ENCODE measurements at places on chromosomes 2 and 18.
A peak's percentile ranks its signal among the peaks of the same experiment; 100 is the strongest.

DNA sequence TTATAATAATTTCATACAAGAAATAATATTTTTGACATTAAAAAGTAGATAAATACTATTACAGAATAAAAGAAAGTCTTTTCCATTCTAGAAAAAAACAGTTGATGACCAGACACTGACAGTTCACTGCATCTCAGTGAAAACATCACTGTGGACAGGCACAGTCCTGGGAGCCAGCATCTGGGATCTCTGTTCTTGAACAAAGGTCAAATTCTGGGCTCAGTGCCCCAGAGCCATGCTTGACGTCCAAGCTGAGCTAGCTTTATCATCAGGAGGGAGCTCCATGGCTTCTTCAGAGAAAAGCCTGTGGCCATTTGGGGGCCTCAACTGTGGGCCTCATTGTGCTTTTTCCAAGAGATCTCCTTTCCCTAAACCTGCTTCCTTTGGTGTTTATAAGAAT lies 86.1 kb upstream of the SRD5A2 start:
- no peak for DNase-seq

- no peak for DNase-seq
Measured at GRCh38 chr2:98910349-98911125, 25.5 kb downstream of the CRACDL start.

DNA sequence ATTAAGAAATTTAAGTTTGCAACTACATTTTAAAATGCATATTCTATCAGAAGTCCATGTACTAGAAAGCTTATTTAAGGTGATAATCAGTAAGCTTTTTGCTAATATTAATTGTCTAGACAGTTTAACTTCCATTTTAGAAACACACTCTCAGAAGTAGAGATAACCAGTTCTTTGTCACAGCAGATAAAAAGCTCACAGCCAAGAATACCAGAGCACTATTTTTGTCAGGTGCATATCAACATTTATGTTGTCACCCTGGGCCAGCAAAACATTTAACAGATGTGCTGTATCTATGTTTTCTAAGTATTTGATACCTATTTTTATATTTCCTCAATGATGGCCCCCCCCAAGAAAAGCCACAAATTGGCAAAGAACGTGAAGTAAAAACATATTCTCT lies 192.6 kb downstream of the ERBB4 start:
- no peak for DNase-seq

GRCh38 chr2:215793747-215794595 lies 219.4 kb downstream of the MREG start:
- peak; percentile 36 for DNase-seq

GRCh38 chr2:148552675-148553331 lies 91.7 kb upstream of the EPC2 start:
- DNase-seq = no peak

- DNase-seq = peak; percentile 73
Measured at GRCh38 chr2:111116843-111117597, 3.7 kb upstream of the BCL2L11 start.

GRCh38 chr18:48769006-48769636 lies 181.6 kb downstream of the SMAD7 start:
- no peak for DNase-seq

- no peak for DNase-seq
Measured at GRCh38 chr2:216757532-216757931, 62.2 kb upstream of the IGFBP5 start.

GRCh38 chr2:217362286-217362685 lies 502.4 kb upstream of the TNP1 start:
- DNase-seq = no peak

GRCh38 chr2:211281430-211282073 lies 725.2 kb downstream of the CPS1 start:
- DNase-seq = no peak
